Neural cell (in vitro differentiated cells): ENCODE measurements at places on chromosomes 1 and 21. TPM values are rescaled to one million over a fixed set of nuclear protein-coding genes. Genes with fewer than 3 reads are reported as not detected.

COQ8A gene
- polyA plus RNA-seq: 11.6 and 13.2 TPM in 2 replicates

MSH4 gene
- 0.43 and 0.48 TPM in 2 replicates for polyA plus RNA-seq

LRRIQ3 gene
- polyA plus RNA-seq: not detected in 2 replicates

CD160 gene
- 1.5 TPM in 1 of 2 replicates, not detected in the other for polyA plus RNA-seq

KRTAP13-1 gene
- not detected in 2 replicates for polyA plus RNA-seq

BSND gene
- polyA plus RNA-seq: not detected in 2 replicates

FMOD gene
- polyA plus RNA-seq: not detected in 2 replicates

TNFRSF9 gene
- polyA plus RNA-seq: 0.38 TPM in 1 of 2 replicates, not detected in the other

KCNQ4 gene
- polyA plus RNA-seq: 0.86 TPM in 1 of 2 replicates, not detected in the other

APOBEC4 gene
- polyA plus RNA-seq: not detected in 2 replicates

GNAT2 gene
- polyA plus RNA-seq: 1.5 TPM in 1 of 2 replicates, not detected in the other

PYHIN1 gene
- polyA plus RNA-seq: not detected in 2 replicates

TNFRSF18 gene
- not detected in 2 replicates for polyA plus RNA-seq

NBPF4 gene
- not detected in 2 replicates for polyA plus RNA-seq

ARHGEF16 gene
- 0.64 and 0.96 TPM in 2 replicates for polyA plus RNA-seq

TRIM58 gene
- polyA plus RNA-seq: 0.12 and 0.26 TPM in 2 replicates

NBPF11 gene
- 21.5 and 21.8 TPM in 2 replicates for polyA plus RNA-seq

GBP1 gene
- not detected in 2 replicates for polyA plus RNA-seq

KIF2C gene
- 1.5 and 3.8 TPM in 2 replicates for polyA plus RNA-seq

IL10 gene
- not detected in 2 replicates for polyA plus RNA-seq

DMRTA2 gene
- 0.22 and 0.36 TPM in 2 replicates for polyA plus RNA-seq

FCRL3 gene
- polyA plus RNA-seq: not detected in 2 replicates

LCE1A gene
- polyA plus RNA-seq: not detected in 2 replicates

SLC9C2 gene
- polyA plus RNA-seq: 0.31 and 0.46 TPM in 2 replicates

CLCA4 gene
- not detected in 2 replicates for polyA plus RNA-seq

HEYL gene
- not detected in 2 replicates for polyA plus RNA-seq

SHC1 gene
- polyA plus RNA-seq: 4.7 and 9.5 TPM in 2 replicates

PLEKHN1 gene
- polyA plus RNA-seq: 0.28 and 1.1 TPM in 2 replicates

TAS1R1 gene
- polyA plus RNA-seq: not detected in 2 replicates

HIPK1 gene
- 20.3 and 22.9 TPM in 2 replicates for polyA plus RNA-seq

PCBP3 gene
- 0.46 and 1.7 TPM in 2 replicates for polyA plus RNA-seq

CFAP74 gene
- 0.22 TPM in 1 of 2 replicates, not detected in the other for polyA plus RNA-seq

CD58 gene
- 1.8 and 2.0 TPM in 2 replicates for polyA plus RNA-seq

ETV3L gene
- not detected in 2 replicates for polyA plus RNA-seq

DCST2 gene
- 0.76 and 1.8 TPM in 2 replicates for polyA plus RNA-seq

SLAMF6 gene
- polyA plus RNA-seq: not detected in 2 replicates

RAB29 gene
- 0.18 and 0.40 TPM in 2 replicates for polyA plus RNA-seq

CELA2B gene
- polyA plus RNA-seq: not detected in 2 replicates
